ENCODE measurements at places on chromosomes 6 and 20.

DNA sequence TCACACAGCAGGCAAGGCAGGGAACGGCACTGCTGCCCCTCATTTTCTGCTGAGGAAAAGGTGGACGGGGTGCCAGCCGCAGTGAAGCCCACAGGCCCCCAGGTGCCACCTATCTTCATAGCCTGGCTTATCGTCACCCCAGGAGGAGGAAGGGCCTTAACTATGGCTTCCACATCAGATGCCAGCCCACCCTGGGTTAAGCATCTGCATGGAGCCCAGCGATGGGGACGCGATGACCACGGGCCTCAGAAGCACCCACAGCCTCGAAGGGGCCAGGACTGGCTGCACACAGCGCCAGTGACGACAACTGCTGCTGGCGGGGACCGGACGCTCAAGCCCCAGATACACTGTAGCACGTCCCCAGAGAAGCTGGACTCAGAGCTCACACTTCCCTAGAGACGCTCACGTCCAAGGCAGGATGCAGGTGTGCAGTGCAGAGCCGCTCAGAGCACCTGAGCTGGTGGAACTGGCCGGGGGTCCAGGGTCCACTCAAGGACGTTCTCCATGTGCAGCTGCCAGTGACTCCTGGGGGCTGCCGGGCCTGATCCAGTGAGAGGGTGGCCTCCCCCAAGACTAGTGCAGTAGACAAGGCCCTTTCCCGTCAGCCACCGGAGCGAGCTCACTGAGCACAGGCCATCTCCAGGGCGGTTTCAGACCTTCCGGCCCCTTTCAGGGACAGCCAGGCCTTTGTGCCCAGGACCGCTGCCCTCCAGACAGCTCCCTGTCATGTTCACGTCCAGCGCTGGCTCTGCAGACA lies 83.0 kb downstream of the YTHDF1 start:
- DNase-seq: no peak

GRCh38 chr6:20312606-20313005 lies 89.1 kb upstream of the E2F3 start:
- DNase-seq: no peak

GRCh38 chr6:117552618-117553017 lies 49.7 kb downstream of the GOPC start:
- no peak for DNase-seq

DNA sequence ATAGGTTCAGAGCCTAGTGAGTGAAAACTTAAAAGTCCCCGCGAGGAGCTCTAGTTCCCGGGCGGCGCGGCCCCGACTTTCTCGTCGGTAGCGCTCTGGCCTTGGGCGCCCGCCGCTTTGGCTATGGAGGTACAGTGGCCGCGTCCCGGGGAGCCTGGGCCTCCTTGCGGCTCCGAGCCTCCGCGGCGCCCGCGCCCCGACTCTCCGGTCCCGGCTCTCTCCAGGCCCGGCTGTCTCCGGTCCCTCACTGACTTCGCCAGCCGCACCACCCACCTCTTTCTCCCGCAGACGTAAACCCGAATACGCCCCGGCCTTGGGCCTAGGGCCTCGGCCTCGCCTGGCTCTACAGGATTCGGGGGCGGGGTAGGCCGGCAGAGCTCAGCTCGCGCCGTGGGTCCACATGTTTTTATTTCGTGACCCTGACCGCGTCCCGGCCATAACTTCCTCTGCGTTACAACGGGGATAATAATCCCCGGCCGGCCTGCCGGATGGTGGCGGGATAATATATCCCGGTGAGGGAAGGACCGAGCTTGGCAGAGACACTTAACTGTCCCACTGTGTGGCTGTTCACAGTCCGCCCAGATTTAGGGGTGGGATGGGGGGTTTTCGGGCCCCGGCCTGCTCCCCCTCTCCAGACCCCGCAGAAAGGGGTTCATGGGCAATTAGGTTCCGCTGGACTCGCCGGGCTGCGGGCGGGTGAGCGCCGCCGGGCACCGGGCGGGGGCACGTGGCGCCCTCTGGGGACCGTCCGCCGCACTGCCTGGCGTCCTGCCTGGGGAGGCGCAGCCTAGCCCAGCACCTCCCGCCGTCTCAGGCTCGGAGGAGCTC lies 10.0 kb upstream of the TBX18 start:
- peak; percentile 22 for DNase-seq

GRCh38 chr6:167047554-167047953 lies 48.4 kb downstream of the CEP43 start:
- DNase-seq: peak; percentile 74

DNA sequence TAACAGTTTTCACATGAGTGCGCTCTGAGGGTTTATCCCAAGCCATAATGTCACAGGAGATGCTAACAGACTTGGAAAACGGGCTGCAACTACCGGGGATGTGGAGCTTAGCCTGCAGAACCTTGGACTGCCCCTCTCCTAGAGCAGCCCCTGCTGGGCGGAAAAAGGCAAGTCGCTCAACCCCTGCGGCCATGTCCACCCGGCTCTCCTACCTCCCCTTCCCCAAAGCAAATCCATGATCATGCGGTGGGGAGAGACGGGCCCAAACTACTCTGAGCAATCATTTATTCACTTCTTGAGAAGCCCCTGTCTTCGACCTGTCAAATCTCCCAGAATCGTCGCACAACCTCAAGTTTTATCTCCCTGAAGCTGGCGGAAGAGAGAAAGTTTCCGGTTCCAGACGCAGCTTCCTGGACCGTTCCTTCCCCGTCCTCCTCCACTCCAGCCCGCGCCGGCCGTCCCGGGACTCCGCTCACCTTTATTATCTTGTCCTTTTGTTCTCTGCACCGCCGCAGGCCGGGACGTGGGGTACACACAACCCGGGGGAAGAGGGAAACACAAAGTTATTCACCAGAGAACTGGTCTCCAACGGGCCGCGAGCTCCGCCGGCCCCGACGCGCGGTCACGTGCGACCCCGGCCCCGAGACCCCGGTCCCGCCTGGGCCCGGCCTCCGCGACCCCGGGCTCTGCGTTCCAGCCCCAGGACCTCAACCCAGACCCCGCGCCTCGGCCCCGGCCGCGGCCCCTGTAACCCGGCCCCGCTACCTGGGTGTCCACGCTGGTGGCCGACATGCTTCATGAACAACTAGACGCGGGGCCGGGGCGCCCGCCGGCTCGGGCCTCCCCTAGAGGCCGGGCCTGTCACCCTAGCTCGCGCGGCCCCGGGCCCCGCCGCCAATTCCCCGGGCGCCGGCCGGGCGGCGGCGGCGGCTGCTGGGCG lies 560 bp downstream of the YTHDF1 start:
- peak; percentile 75 for DNase-seq

GRCh38 chr20:36155991-36156390 lies 1.5 kb downstream of the EPB41L1 start:
- no peak for DNase-seq

DNA sequence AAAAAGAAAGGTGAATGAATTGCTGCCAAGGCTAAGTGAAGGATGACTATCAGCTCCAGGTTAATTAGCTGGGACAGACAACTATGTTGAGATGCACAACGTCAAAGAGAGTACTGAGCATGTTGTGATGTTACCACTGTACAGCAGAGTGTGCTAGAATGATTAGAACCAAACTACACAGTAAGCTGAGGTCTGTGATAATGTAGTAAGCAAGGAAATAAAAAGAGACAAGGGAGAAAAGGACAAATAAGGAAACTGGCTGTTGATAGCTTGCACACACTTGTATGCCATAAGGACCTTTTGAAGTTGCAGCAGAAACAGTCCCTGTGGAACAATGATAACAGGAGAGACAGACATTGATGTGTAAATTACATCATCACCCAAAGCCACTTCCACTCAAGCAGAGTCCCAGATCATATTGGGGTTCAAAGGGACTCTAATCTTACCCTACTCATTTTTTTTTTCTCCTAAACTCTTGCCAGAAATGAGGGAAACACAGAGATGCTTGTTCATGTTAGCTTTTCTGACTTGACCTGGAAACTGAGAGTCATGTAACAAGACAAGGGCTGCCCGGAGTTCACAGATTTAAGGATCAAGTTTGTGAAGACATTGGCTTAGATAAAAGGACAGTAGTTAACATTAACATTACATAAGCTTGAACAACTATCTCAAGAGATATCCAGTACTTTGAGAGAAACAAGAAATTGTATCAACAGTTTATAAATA lies 189.9 kb downstream of the CENPW start:
- DNase-seq: no peak

GRCh38 chr6:15491986-15492269 lies 170.9 kb downstream of the DTNBP1 start:
- DNase-seq: no peak

GRCh38 chr20:36121981-36122930 lies 32.3 kb upstream of the EPB41L1 start:
- no peak for DNase-seq

- DNase-seq: no peak
These were observed 47.4 kb downstream of the TCP11 start for GRCh38 chr6:35093783-35094182.

GRCh38 chr20:18048176-18048575 lies 9.5 kb downstream of the OVOL2 start:
- DNase-seq: peak; percentile 61
